Mesenteric fat pad (tissue), 1 donor: ENCODE measurements at places on chromosomes 12 and 14. TPM values are rescaled to one million over a fixed set of nuclear protein-coding genes. Genes with fewer than 3 reads are reported as not detected.
A peak's percentile ranks its signal among the peaks of the same experiment; 100 is the strongest.

TEDC1 gene
- 22.7 TPM for total RNA-seq

NELL2 gene
- 0.71 TPM for total RNA-seq

RIPK3 gene
- 12.7 TPM for total RNA-seq

- DNase-seq: no peak
These were observed 132.6 kb upstream of the ARHGAP5 start for GRCh38 chr14:31944256-31945073.

GRCh38 chr12:128711486-128711885 lies 112.3 kb downstream of the SLC15A4 start:
- DNase-seq: no peak

DNA sequence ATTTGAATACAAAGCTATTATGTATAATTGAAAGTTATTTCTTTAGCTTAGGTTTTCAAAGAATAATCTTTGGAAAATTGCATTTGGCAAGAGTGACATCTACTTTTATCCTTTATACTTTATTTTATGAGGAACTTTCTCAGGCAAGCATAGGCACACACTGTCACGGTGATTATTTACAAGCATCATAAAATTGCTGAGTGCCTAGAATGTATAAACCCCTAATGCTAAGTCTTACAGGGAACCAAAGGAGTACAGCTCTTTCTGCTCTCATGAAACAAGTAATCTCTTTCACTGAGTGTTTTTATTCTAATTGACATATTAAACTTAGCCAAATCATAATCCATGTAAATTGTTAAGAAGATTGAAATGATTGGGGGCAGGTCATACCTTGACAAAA lies 154.9 kb downstream of the FSCB start:
- no peak for DNase-seq

CYP27B1 gene
- 1.8 TPM for total RNA-seq

CMA1 gene
- 1.4 TPM for total RNA-seq

- no peak for DNase-seq
These were observed 63.8 kb upstream of the ACTN1 start for GRCh38 chr14:69042787-69043444.

DNA sequence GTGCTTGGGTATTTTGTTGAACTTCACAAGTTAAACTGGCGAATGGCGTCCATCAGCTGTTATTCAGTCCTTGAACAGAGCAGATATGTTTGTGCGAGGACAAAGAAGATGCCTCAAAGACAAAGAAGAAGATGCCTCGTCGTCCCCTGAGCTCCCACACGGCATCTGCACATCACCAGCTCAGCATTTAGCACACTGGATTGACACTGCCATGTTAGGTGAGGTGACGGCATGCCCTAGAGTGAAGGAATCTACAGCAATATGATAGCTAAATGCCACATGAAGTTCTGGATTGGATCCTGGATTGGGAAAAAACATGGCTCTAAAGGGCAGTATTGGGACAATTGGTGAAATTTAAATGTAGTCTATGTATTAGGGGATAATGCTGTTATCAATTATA lies 15.4 kb downstream of the SAMD4A start:
- DNase-seq: no peak

DNA sequence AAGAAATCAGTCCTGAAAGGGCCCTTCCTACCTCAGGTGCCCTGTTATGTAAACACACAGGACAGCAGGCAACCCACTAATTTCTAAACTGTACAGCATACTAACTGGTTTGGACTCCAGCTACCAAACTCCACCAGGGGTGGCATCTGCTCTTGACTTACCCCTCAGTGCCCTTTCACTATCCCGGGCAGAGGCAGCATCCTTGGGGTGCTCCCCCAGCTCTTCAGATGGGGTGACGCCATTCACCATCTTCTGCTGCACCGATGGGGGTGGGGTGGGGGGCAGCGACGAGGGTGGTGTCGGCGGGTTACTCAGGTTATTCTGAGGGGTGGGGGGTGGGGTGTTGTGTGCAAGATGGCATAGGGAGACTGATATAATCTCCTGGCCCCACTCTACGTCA lies 11.5 kb upstream of the PRKAG1 start:
- peak; percentile 73 for DNase-seq

SLC6A12 gene
- 3.4 TPM for total RNA-seq

PDE3A gene
- total RNA-seq: 8.0 TPM

KCNJ8 gene
- 16.5 TPM for total RNA-seq

GRCh38 chr12:19288603-19289244 lies 150.6 kb upstream of the AEBP2 start:
- DNase-seq: no peak

ADCY4 gene
- total RNA-seq: 59.6 TPM

DNA sequence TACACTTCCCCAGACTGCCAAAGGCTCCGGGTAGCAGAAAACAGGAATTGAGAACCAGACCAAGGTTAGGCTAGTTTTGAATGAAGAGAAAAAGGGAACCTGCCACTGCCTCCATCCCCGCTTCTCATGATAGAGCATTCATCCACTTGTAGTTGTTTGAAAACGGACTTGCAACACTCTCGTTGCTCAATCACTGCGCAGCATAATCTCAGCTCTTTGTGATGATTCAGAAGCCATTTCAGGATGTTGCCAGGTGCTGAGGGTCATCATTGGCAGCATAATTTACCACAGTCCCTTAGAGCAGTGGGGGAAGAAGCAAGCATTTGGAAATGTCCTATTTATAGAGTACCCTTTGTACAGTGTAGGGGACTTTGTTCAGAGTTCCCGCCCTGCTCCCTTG lies 25.6 kb downstream of the KCNK13 start:
- no peak for DNase-seq

PTPRB gene
- 64.7 TPM for total RNA-seq

DNA sequence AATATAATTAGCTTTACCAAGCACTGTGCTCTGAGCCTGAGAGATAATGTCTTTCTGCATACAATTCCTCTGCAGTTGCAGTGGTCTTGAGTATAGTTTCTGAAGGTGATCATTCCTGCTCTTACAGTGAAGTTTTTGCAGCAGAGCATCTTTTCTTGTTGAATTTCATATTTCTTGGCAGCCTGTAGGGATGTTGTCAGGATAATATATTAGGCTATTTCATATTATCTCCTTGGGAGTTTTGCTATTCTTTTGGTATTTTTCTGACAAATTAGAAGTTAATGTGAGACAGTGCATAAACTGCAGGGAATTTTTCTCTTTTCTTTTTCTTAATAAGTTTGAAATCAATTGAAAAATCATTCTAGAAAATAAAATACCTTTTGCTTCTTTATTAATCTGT lies 1502.6 kb upstream of the FLRT2 start:
- DNase-seq: no peak

DNA sequence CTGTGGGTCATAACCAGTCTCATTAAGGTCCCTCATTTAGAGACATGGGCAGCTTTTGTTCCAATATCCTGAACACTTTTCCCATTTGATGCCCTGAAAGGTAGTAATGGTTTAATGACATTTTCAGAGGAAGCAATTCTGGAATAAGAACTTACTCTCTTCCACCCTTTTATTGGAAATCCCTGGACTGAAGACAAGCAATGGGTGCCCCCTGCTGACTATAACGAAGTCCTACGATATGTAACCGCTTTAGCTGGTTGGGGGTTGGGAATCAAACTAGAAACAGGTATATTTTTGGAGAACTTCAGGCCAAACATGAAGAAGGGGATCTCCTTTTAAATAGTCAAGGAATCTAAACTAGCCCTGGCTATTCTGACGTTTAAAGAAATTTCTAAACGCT lies 20.5 kb downstream of the SARNP start:
- no peak for DNase-seq

DNA sequence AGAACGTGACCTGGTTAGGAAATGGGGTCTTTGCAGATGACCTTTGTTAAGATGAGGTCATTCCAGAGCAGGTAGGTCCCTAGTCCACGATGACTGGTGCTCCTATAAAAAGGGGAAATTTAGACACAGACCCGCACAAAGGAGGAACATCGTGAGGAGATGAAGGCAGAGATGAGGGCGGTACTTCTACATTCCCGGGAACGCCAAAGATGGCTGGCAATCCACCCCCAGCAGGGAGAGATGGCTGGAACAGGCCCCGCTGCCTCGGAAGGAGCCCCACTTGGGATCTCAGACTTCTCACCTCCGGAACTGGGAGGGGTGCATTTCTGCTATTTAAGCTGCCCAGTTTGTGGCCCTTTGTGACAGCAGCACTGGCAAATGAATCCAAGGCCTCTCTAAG lies 85.0 kb downstream of the ITPK1 start:
- no peak for DNase-seq

SLC4A8 gene
- total RNA-seq: 0.90 TPM

- no peak for DNase-seq
These were observed 1.1 kb downstream of the ETV6 start for GRCh38 chr12:11650286-11651281.

DNA sequence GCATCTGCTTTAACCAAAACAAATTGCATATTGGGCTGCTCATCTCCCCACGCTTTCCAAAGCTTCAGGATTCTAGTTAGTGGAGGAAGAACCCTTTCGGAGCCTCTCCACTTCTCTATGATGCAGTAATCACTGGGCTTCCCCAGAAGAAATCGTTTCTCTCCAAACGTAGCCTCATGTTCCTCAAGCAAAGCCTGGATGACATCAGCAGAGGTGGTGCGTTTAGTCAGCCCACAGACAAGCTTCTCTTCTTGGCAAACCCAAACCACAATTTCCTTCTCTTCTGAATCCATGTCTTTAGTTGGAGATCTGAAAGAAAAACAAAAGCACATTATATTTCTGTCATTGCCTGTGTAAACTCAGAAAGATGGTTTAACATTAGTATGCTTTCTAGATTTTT lies 30.6 kb downstream of the RASSF9 start:
- no peak for DNase-seq

- DNase-seq: no peak
These were observed 20.3 kb downstream of the PRICKLE1 start for GRCh38 chr12:42568952-42569915.

KRT6A gene
- total RNA-seq: not detected

DNA sequence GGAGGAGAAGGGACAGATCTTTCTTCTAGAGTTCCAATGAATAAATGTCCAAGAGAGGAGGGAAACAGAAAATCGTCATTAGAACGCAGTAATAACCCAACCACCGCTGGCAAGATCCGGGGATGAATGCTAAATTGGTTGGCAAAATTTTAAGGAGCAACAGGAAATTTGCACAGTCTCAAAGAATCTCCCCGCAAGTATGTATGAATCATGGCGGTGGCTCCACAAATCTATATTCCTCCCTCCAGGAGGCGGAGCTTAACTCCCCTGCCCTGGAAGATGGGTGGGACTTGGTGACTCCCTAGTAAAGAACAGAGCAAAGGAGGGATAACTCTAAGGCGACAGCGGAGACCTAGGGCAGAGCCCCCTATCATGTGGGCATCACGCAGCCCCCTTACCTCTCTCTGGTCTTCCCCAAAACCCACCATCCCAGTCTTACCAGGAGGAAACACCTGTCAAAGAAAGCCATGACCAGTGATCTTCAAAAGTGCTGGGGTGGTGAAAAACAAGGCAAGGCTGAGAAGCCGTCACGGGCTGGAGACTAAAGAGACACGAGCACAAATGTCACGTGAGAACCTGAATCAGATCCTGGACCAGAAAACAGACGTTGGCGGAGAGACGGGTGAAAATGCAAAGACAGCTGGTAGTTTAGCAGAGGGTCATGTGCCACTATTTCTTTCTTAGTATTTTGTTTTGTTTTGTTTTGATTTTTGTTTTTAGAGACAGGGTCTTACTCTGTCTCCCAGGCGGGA lies 125.8 kb downstream of the NCOR2 start:
- DNase-seq: no peak

OTX2 gene
- total RNA-seq: not detected

GRCh38 chr14:59261334-59261733 lies 72.9 kb downstream of the DAAM1 start:
- no peak for DNase-seq

DNA sequence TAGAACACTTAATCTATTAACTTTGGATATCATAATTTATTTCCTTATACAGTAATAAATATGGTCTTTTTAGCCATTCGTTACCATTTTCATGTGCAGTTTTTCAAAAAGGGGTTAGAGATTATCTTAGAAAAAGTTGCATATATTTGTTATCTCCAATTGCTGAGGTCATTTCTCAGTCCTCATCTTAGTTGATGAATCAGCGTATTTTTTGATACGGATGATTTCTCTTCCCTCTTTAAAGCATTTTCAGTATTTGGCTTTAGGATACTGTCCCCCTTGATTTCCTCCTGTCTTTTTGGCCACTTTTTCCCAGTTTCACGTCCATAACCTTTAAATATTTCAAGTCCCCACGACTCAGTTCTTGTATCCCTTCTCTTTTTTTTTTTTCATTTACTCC lies 21.8 kb downstream of the DNAL1 start:
- no peak for DNase-seq

PIWIL1 gene
- total RNA-seq: not detected

- no peak for DNase-seq
These were observed 221.2 kb downstream of the TRHDE start for GRCh38 chr12:72493407-72493806.

MTA1 gene
- 87.1 TPM for total RNA-seq

GRCh38 chr12:48924617-48925303 lies 532 bp downstream of the FKBP11 start:
- DNase-seq: no peak

- no peak for DNase-seq
These were observed 46.9 kb downstream of the HCAR2 start for GRCh38 chr12:122656298-122656697.

GRCh38 chr12:130044991-130045621 lies 117.2 kb upstream of the FZD10 start:
- DNase-seq: no peak

KNTC1 gene
- total RNA-seq: 8.5 TPM

GLIPR1L2 gene
- total RNA-seq: 1.1 TPM

DNA sequence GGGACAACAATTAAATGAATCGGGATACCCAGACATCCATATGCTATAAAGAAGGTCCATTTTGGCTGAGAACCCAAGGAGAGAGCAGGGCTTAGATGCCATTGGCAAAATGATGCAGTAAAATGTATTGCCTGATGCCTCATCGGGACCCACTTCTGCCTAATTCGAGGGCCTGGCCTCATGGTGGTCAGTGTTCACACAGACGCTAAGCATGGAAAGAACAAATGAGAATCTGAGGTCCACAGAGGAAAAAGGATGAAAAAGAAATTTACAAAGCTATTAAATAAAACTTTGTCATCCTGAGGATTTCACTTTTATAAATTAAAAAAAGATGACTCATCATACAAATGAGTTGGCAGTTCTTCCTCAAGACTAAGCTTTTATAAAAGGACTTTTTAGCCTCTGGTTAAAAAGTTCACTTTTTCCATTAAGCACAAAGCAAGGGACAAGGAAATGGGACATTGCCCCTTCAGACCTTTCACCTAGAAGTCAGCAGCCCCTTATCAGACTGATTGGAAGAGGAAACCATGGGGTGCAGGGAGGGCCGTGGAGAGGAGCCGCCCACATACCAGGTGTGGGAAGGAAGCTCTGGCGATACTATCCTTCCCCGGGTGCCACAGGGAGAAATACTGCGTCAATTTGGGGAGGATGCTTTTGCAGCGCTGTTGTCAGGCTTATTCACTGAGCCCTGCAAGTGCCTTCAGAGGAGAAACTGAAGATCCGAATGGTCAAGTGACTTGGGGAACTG lies 176.0 kb downstream of the EGLN3 start:
- DNase-seq: no peak

TMPRSS12 gene
- not detected for total RNA-seq

- no peak for DNase-seq
These were observed 153.9 kb downstream of the PRKCH start for GRCh38 chr14:61475316-61475715.

GRCh38 chr12:108321688-108322087 lies 17.4 kb downstream of the CMKLR1 start:
- no peak for DNase-seq

CLEC4C gene
- total RNA-seq: not detected

CRIP1 gene
- 64.8 TPM for total RNA-seq
